Head of caudate nucleus (tissue), 42 donors: ENCODE measurements at places on chromosomes 2 and 18.

DNA sequence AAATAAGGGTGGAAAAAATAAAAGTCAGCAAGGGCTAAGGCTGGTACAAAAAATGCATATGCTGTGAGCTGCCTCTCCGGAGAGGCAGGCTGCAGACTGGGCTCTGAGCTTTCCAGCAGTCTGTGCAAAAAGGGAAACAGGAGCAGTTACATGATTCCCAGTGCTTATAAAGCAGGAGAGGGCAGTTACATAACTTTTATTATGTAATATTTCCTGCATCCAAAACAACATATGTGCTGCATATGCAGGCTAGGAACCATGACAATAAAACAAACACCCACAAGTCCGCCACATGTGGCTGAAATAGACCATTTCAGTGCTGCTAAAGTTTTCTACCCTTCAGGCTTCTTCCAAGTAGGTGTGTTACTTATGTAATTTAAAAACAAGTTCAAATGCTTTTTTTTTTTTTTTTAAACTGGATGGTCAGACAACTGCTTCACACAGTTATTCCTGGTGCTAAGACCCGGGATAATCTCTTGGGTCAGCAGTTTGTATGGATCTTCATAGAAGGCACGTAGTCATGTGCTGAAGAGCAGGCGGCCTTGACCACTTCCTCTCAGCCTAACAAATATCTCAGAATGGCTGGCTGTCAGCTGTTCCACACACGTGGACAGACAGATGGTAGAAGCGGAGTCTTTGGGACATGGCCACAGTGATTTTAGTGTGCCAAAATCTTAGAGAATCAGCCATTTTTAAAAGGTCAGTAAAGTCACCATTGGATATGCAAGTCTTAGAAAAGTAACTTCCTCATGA is 43.5 kb downstream of the ARMC9 start:
- DNase-seq, result no peak

DNA sequence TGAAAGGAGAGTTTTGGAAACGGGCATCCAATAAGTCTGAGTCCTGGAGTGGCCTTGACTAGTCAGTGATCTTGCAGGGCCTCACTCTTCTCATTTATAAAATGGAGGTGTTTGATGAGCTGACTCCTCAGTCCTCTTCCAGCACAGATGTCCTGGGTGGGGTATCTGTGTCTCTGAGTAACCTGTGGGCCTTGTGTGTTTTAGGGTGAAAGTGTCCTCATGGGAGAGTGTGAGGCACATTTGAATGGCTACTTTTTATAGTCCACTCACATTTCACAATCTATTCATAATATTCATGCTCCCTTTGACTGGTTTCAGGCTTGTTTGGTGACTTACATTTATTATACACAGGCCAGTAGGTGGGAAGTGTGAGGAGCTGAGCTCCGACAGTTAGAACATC is 106.4 kb upstream of the CELF4 start:
- no peak for DNase-seq

DNA sequence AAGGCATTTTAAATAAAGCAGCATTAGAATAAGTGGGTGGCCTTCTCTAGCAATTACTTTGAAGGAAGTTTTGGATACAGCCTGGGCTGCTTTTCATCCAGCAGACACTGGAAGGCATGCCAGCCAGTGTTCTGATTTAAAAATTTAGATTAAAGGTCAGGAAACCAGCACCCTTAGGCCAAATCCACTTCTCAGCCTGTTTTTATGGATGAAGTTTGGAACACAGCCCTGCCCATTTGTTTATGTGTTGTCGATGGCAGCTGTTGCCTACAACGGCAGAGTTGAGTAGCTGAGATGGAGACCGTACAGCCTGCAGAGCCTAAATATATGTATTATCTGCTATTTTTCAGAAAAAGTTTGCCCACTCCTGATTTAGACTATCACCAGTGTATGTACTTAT is 313.6 kb upstream of the ACVR2A start:
- no peak for DNase-seq

- DNase-seq, result no peak
Observed at GRCh38 chr2:168457190-168457895, 1.3 kb downstream of the CERS6 start.

- no peak for DNase-seq
Observed at GRCh38 chr2:118929059-118929458, 12.9 kb upstream of the MARCO start.

- DNase-seq, result peak; percentile 81
Observed at GRCh38 chr2:165634855-165635254, 159.2 kb downstream of the GALNT3 start.

DNA sequence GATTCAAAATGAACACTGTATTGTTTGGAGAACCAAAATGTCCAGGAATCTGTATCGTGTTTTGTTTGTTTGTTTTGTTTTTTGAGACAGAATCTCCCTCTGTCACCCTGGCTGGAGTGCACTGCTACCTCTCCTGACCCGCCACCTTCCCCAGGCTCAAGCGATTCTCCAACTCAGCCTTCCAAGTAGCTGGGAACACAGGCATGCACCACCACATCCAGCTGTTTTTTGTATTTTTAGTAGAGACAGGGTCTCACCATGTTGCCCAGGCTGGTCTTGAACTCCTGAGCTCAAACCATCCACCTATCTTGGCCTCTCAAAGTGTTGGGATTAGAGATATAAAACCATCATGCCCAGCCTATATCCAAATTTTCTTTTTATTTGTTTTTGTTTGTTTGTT is 74.6 kb downstream of the KYNU start:
- no peak for DNase-seq

DNA sequence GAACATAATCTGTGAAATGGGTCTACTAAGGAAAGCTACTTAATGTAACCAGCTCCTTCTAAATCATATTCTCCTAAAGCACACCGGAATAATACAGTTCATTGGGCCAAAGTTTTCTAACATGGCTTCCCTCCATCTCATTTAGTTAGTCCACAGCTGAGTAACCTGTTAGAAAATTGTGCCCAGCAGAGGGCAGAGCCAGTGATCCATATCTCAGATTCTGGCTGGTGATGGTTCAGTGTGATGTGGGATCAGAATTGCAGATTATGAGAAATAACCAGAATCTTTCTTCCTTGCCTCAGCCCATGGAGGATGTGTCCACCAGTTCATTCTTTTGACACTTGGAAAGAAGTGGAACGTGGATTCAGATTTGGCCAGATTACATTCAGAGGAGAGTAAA is 9.4 kb upstream of the CTLA4 start:
- DNase-seq, result no peak

GRCh38 chr2:118618279-118618678 is 229.2 kb downstream of the EN1 start:
- DNase-seq, result no peak

GRCh38 chr2:72931280-72931910 is 14.1 kb downstream of the EMX1 start:
- DNase-seq, result no peak

GRCh38 chr2:61471905-61472805 is 1.3 kb upstream of the USP34 start:
- DNase-seq, result no peak

GRCh38 chr2:206231669-206232286 is 42.7 kb upstream of the ZDBF2 start:
- DNase-seq, result peak; percentile 26

- DNase-seq, result no peak
Observed at GRCh38 chr2:67416136-67416535, 19.0 kb downstream of the ETAA1 start.

DNA sequence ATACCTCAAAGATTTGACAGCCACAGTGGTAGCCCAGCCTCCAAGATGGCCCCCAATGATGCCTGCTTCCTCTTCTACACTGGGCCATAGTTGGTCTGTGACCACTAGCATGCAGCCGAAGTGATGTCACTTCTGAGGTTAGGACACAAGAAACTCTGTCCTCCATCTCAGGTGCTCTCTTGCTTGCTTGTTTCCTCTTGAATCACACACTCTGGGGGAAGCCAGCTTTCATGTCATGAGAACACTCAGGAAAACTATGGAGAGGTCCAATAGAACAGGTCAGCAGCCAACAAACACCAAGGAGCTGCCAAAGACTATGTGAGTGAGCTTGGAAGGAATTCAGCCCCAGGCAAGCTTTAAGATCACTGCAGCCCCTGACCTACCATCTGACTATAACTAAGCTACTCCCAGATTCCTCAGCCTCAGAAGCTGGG is 3.3 kb upstream of the ADAM17 start:
- DNase-seq, result no peak

DNA sequence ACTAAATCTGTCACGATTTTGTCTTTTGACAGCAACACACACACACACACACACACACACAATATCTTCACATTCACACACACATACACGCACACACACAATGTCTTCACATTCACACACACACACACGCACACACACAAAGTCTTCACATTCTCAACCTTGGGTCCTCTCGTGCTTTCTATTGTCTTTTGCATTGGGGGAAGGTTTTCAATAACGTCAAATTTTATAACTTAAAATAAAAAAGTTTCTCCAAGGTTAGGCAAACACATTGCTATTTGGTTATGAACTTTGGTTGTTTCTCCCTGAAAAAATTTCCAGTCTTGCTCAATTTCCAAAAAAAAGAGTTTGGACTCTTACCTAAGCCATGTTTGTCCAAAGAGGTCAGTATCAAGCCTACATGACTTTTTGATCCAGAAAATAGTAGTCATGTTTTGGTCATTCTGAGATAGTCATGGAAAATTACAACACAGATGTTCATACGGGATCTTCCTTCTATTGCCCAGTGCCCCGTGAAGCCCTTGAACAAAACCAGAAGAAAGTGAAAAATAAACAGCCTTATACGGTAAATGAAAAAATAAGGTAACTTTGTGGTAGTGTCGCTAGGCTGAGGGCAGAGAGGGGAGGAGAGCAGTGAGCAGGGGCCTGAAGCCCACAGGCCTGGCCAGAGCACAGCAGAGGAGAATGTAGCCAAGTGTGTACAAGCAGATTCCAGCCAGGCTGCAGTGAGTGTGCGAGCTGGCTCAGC is 542.8 kb upstream of the ID2 start:
- DNase-seq, result peak; percentile 47

DNA sequence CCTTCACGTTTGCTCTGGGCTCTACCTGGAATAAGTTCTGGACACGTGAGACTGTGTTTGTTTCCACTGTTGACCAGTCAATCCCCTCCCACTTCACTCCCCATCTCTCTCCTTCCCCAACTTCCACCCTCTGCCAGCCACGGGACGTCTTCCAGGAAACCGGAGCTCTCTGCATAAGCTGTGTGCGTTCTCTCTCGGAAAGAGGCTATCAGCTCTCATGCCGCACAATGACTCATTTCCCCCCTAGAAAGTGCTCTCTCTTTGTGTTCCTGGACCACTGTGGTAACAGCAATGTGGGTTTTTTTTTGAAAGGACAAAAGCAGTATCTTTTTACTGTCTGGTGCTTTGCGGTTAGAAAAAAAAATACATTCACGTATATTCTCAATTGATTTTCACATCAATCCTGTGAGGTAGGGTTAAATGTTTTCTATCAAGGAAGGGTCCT is 10.2 kb downstream of the PROKR1 start:
- DNase-seq, result no peak

DNA sequence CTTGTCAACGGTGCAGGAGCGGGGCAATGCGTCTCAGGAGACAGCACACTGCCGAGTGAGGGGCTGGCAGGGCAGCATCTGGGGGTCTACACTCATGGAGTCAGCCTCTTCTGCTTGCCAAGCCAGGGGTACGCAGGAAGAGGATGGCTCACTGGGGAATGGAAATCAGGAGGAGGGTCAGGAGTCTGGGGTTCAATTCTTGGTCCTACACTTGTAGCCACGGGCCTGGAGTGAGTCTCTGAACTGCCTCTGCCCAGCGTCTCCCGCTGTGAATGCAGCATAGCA is 70.0 kb downstream of the CAPN13 start:
- no peak for DNase-seq
